ENCODE measurements at places on chromosomes 11 and 22.

GRCh38 chr22:19918332-19919106 lies 23.1 kb upstream of the COMT start:
- DNase-seq: no peak

DNA sequence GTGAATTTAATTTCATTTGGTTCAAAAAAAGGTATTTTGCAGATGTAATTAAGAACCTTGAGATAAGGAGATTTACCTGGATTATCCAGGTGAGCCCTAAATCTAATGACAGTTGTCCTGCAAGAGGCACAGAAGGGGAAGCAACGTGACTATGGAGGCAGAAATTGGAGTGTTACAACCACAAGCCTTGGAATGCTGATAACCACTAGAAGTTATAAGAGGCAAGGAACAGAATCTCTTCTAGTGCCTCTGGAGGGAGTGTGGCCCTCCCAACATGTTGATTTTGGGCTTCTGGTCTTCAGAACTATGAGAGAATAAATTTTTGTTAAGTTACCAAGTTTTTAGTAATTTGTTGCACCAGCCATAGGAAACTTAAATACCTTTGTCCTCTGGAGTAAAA lies 32.8 kb downstream of the RRM1 start:
- DNase-seq: no peak

DNA sequence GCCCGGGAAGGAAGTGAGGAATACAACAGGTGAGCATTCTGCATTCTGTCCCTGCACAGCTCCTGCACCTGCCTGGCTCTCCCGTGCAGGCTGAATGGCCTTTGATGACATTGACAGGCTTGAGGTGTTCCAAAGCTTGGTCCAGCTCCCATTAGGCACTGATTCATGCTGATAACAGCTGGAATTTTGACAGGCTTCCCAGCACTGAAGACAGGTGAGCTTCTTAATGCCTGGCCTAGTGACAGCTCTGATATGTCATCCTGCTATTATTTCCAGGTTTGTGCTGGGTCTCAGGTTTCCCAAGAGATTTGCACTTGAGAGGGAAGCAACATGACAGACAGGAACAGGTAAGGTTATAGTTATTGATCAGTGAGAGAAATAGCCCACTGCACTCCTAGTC lies 58.0 kb upstream of the MTNR1B start:
- DNase-seq: no peak

GRCh38 chr22:30732426-30732825 lies 37.8 kb downstream of the OSBP2 start:
- DNase-seq: no peak

DNA sequence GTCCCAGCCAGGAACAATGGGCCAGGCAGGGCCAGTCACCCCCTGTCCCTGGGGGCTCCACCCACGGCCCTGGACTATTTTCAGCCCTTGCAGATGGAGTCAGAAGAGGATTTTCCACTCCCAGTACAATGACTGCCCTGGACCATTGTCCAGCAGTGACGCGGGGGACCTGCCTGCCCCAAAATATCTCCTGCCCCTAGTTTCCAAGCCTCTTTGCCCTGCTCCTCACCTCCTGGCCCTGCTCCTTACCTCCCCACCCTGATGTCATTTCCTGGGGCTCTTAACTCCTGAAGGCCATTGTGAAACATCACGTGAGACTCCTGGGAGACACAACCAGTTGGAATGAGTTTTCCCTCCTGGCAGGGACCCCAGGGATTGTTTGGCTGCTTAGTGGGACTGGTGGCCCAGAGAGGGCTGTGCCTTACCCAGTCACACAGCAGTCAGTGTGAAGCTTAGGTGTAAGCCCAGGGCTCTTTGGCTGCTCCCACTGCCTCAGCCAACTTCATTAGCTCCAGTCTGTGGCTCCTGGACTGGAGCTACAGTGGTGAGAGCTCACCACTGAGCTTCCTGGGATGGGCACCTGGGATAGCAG lies 22.2 kb downstream of the P2RY2 start:
- DNase-seq: no peak

DNA sequence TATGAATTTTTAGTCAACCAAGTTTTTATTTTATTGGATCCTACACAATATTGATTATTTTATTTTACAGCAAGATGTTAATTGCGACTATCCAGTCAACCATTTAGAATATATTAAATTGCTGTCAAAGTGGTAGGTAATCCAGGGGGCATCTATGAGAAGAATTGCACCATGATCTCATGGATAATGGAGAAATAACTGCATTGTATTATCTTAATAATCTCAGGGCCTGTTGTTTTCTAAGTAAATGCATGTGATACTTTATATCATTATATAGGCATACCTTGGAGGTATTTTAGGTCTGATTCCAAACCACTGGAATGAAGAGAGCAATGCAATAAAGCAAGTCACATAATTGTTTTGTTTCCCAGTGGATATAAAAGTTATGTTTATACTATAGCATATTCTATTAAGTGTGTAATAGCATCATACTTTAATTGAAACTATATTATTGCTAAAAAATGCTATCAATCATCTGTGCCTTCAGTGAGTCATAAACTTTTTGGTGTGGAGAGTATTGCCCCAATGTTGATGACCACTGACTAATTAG lies 595.4 kb upstream of the CHORDC1 start:
- no peak for DNase-seq

GRCh38 chr11:73498343-73498742 lies 99.6 kb downstream of the FAM168A start:
- DNase-seq: no peak

GRCh38 chr11:15072551-15073143 lies 746 bp upstream of the CALCB start:
- DNase-seq: no peak

- DNase-seq: no peak
These were observed 23.4 kb downstream of the LRRC55 start for GRCh38 chr11:57205041-57205641.

- DNase-seq: no peak
These were observed 12.3 kb downstream of the PKNOX2 start for GRCh38 chr11:125176866-125177265.

GRCh38 chr11:122676638-122677037 lies 21.1 kb downstream of the UBASH3B start:
- DNase-seq: no peak

DNA sequence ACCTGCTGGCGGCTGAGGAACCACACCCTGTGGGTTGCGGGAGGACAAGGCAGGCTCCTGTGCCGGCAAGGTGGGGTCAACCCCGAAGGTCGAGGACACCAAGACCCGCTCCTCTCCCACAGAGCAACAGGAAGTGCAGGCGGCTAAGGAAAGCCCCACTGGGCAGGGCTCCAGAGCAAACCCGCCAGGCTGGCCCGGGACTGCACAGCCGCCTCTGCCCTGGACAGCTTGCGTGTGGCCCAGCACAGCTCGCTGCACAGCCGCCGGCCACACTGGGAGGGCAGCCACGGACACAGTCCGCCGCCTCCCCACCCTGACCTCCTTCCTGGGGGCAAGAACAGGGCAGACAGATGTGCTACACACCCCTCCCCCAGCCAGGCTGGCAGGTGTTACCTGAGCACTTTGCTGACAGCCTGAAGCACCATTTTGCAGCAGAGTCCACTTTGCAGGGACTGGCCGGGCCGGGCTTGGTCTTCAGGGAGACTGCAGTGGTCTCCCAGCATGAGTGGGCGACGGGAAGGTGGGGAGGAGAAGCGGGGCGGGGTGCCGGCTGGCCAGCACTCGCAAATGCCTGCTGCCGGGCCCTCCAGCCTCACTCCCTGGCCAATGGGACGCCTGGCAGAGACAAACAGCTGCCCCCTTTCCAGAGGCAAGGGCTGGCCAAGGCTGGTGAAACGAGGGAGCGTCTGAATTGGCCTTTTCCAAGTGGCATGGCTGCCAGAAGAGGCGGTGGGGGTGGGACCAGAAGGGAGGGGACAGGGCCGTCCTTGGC lies at the start of gene MOB2:
TSS of gene MOB2 (minus strand) at position 726 of the 772 bp plus-strand sequence. CDS start at position 503, 223 bp downstream.
- peak; percentile 40 for DNase-seq

- no peak for DNase-seq
These were observed 8.2 kb downstream of the OMP start for GRCh38 chr11:77110836-77111235.

DNA sequence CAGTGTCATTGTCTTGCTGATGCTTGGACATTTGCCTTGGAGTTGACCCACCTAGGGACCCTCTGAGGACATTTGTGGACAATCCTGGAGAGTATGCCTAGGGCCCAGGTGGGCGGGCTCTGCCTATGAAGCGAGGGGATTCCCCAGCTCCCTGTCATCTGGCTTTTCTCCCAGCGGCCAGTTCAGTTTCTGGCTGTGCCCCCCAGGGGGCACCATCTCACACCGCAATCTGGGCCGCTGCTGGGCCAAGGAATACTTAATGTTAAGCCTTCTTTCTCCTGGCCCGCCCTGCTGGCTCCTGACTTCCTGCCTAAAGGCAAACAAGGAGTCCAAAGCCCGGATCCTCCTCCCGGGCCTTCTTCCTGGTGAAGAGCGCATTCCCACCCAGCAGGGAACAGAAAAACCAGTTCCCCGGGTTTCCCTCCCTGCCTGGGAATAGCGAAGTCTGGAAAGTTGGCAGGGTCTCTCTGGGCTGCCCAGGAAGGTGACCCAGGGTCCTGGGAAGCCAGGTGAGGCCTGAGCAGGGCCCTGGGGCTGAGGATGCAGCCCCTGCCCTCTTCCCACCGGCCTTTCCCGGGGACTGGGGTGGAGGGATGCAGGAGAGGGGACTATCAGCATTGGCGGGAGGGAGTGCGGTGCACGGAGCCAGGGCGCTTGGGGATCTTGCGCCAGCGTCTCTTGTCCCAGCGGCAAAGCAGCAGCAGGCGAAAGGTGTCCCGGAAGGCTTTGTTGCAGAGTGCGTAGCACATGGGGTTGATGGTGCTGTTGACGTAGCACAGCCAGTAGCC lies 11.9 kb downstream of the CHRM1 start:
- DNase-seq: peak; percentile 71

GRCh38 chr11:14067686-14068085 lies 105.2 kb downstream of the SPON1 start:
- DNase-seq: no peak

GRCh38 chr11:6258571-6259081 lies 1.0 kb upstream of the CCKBR start:
- DNase-seq: no peak

DNA sequence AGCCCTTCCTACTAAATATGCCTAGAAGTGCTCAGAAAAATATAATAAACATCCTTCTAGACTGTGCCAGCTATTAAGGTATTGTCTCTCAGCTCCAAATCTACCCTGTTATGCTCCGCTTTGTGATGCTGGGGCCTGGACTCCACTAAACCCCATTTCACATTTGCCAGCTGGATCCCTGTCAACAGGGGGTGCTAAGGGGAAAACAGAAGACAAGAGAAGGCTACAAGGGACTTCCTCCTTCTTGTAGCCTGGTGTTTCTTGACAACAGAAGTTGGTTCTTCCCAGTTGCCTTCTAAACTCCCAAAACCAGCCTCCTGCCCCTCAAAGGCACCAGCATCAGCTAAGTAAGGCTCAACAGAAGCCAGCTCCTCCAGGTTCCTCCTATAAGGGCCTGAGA lies 5.2 kb downstream of the NUMA1 start:
- no peak for DNase-seq

DNA sequence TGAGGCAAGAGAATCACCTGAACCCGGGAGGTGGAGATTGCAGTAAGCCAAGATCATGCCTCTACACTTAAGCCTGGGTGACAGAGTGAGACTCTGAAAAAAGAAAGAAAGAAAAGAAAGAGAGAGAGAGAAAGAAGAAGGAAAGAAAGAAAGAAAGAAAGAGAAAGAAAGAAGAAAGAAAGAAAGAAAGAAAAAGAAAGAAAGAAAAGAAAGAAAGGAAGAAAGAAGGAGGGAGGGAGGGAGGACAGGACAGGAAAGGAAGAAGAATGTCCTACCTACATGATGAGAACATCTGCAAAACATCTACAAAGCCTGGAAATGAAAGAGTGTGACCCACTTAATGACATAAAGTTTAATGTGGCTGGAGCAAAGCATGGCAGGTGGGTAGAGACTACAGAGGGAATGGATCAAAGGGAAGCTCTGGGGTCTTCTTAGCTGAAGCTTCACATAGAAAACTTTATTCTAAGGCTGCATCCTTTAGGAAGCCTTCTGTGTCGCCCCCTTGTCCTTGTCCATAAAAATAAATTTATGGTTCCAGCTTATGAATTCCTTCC lies 112.3 kb upstream of the ASPHD2 start:
- DNase-seq: no peak

- no peak for DNase-seq
These were observed 3.1 kb upstream of the IRAG1 start for GRCh38 chr11:10696468-10697322.

DNA sequence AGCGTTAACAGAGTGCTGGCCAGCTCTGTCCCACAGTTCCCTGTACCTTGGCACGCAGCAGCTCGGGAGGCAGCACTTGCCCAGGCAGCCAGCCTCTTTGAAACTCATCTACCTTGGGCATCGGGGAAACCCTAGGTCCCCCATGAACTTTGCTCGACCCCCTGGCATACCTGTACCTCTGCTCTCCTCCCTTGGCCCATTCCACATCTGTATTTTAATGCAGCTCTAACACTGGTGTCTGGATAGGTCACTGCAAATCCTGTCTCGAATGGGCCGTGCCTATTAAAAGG lies 304.1 kb downstream of the TBC1D22A start:
- DNase-seq: no peak

DNA sequence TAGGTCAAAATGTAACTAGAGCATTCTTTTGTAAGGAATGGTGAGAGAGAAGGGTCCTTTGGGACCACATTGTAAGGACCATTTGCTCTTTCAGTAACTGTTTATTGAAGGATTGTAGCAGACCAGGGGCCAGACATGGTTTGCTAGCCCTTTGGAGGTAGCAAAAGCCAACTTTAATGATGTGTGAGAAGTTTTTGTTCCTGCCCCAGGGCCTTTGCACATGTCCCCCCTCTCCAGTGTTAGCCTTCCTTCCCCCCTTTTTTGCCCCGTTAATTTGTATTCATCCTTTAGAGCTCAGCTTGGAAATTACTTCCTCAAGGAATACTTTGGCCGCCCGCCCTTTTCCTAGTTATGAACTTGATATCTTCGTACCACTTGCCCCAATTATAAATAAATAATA lies 9.0 kb downstream of the LIMK2 start:
- DNase-seq: no peak

DNA sequence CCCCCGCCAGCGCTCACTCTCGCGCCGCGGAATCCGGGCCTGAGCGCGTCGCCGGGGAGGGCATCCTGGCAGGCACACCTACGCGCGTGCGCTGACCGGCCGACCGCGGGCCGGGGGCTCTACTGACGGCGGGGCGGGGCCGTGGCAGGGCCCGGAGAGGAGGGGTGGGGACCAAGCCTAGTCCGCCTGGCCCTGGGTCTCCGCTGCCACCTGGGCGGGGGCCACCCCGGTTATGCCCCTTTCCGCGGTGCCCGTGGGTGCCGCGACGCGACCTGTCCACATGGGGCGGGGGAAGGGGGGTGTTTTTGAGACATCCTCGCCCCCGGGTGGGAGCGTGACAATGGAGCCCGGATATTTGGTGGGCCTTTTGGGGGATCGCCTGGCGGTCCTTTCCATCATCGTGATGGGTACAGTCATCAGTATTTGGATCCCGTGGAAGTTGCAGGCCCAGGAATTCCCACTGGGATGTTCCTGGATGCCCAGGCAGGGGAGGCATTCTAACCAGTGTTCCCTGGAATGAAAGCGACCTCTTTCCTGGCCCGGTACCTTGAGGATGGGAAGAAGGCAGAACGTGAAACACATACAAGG lies 2.2 kb downstream of the NCAM1 start:
- DNase-seq: peak; percentile 66

All from glutamatergic neuron (in vitro differentiated cells).